ENCODE measurements at places on chromosomes 7 and 10. TPM values are rescaled to one million over a fixed set of nuclear protein-coding genes. Genes with fewer than 3 reads are reported as not detected.

Gene MYH16
- not detected for total RNA-seq

Gene BAMBI
- 14.3 TPM for total RNA-seq

DNA sequence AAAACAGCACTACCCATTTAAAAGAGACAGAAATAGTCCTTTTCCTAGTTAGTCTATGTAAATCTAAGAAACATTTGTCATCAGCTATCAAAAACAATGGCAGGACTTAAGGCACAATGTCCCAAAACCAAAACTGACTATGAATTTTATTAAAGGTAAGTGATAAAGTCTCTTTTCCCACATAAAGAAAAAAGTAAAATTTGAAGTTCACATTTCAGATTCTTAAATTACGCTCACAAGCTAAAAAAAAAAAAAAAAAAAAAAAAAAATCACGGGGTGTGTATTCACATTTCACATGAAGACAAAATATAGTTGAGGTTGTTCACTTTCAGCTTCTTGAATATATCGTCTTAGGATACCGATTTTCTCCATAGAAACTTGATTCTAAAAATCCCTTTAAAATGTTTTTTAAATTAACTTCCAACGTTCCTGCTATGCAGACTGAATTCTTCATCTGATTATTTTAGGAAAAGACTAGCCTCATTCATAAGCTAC is 1.6 kb downstream of the P4HA1 start:
- DNase-seq = no peak

DNA sequence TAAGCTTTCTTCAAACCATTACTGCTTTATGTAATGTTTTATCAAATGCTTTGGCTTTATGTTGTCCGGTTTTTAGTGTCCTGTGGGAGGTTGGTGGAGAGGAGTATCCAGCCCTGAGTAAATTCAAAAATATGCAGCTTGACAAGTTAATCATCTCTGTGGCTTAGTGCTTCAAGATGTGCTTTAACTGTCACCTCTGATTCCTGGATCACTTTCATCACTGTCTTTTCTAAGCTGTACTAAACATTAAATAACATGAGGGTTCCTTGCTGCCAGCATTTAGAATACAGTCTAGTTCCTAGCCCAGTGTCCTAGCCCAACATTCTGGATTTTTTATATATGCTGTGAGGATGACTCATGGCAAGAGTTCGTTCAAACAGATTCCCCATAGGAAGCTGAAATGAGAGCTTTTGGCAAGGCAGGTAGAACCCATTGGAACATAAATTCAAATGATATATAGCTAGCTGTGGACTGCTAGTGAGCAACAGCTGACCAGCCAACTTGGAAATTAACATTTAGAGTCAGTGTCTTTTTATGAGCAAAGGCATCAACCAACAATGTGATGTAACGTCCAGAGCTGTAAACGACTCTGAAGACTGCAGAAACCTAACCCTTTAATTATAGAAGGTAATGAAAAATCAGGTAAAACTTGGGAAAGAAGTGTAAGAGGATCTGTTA is 80.6 kb upstream of the OIT3 start:
- no peak for DNase-seq

- no peak for DNase-seq
Observed at GRCh38 chr7:152968514-152968913, 209.0 kb downstream of the ACTR3B start.

DNA sequence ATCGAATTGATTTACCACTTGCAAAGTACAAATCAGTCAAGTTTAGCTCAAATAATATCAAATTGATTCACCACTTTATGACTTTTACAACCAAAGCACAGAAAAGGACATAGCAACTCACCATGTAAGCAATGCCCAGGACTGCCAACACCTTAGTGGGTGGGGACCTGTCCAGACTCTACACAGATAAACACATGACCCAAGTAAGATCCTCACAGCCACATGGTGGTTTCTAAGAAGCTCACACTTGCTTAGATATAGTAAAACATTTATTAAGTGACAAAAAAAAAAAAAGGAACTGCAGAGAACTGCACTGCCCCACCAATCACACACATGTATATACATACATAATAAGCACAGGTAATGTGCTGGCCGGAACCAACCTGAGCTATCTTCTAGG is 116.2 kb downstream of the SLC25A13 start:
- DNase-seq = no peak
